ACHN (cell line): ENCODE measurements at places on chromosomes 11 and 22.

GRCh38 chr11:112961146-112961668, at the start of gene NCAM1:
Gene NCAM1 (plus strand): TSS chr11:112961420.
- DNase-seq, result peak; percentile 37

GRCh38 chr22:29994027-29994715, 86.1 kb upstream of the HORMAD2 start:
- DNase-seq, result peak; percentile 49

- no peak for DNase-seq
These were observed 398.8 kb downstream of the GUCY1A2 start for GRCh38 chr11:106619320-106619990.

DNA sequence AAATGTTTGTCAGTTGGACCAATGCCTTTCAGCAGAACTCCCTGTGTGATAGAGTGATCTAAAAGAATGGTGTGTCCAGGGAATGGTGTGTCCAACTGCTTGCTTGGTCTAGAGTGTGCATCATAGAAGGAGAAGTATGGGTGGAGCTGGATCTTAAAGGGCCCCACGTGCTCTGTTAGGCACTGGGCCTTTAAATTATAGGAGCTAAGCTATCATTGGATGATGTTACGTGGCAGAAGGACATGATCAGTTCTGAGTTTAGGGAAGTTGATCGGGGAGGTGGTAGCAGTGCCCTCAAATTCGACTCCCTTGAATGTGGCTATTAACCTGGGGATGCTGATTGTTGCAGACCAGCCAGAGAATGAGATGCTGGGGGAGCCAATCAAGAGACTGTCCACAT, 16.4 kb downstream of the STX3 start:
- DNase-seq, result no peak

GRCh38 chr22:17825876-17826550, 51.7 kb upstream of the BID start:
- no peak for DNase-seq

GRCh38 chr11:86156397-86156955, 87.6 kb upstream of the PICALM start:
- no peak for DNase-seq

GRCh38 chr11:58493676-58494075, 14.2 kb downstream of the OR5B21 start:
- no peak for DNase-seq

- DNase-seq, result no peak
These were observed 2.1 kb upstream of the ATF4 start for GRCh38 chr22:39518144-39518786.

DNA sequence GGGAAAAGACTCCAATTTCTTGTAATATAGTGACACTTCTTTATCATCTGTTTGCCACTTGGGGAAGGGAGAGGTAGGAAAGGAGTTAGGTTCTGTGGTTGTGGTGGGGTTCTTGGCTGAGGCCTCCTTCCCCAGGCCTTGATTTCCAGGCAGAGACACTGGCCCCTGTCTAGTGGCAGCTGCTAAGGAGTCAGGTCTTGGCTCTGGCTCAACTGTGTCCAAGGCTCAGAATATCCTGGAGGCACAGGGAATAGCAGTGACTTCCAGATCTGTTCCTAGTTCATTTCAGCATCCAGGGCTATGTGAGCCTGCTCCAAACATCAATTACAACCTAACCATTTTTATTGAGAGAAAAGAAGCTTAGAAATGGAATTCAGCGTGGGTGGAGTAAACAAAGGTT, 29.5 kb downstream of the PPFIBP2 start:
- no peak for DNase-seq

GRCh38 chr11:78033040-78033439, 10.0 kb upstream of the KCTD14 start:
- DNase-seq, result no peak

- DNase-seq, result peak; percentile 13
These were observed 748 bp downstream of the RAB30 start for GRCh38 chr11:83070731-83071566.

DNA sequence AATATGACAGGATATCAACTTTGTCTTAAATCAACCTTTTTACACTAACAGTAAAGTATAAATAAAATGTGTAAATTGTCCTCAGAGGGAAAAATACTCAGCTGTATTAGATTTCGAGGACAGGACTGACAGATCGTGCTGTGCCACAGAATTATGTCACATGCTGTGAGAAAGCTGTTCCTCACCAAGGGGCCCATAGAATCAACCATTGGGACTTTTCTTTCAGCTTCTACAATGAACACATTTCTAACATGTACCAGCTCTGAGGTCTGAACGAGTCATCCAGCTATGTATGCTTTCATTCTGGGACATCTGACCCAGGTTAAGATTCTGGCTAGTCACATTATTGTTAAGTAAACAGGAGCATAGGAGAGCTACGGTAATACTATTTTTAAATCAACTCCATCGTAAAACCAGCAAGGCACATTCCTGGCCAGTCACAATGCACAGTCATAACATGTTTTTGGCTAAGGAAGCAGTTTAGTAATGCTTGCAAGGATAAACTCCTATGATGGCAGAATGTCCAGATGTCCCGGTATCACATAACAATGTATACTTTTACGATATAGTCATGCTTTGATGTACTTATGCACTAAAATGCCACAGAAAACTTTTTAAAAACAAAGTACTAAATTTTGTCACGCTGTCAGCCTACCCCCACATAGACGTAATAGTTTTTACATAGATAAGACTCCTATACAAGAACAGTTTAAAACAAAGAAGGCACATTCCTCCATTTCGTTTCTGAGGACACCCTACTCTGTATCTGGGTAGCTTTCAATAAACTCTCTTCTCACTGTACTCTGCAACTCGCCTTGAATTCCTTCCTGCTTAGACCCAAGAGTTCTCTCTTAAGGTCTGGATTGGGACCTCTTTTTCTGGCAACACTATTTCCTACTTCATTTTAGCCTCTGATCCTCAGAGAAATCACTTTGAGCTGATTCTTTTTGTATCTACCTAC, 27.4 kb downstream of the ZNF214 start:
- DNase-seq, result no peak

DNA sequence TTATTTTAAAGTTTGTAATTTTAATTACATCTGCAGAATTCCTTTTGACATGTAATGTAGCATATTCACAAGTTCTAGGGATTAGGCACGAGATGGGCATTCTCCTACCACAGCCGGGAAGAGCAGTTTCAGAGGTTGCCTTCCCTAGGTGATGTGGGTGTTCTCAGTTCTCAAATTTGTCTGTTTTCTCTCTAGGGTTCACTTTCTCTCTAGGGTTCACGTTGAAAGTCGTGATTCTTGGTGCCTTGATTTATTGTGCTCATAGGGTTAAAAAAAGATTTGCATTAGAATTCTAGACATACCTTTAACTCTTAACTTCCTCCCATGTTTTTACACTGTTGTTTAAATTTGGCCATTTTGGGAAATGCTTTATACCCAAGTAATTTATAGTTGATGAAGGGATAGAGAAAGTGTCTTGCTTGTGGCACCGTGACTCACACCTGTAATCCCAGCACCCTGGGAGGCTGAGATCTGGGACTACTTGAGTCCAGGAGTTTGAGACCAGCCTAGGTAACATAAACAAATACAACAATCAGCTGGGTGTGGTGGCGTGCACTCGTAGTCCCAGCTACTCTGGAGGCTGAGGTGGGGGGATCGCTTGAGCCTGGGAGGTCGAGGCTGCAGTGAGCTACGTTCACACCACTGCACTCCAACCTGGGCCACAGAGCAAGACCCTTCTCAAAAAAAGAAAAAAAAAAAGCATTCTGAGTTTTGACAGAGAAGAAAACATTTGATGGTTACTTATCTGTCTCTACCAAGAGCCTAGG, 3.6 kb downstream of the MED15 start:
- no peak for DNase-seq

DNA sequence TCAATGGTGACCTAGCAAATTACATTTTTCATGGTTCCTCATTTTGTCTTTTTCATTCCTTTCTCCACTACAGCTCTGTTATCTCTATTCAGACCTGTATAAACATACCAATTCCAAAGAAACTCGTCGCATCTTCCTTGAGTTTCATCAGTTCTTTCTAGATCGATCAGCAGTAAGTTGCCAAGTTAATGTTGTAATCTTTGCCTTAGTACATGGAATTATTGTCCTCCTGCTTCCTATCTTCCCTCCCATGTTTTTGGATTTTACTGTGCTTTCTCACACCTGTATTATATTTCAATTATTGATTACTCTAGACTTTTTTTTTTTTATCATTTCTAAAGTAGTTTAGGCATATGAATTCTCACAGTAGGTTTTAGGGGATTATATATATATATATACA, 69.5 kb upstream of the GRIK4 start:
- DNase-seq, result no peak
